HT-29 (cell line): ENCODE measurements at places on chromosomes 12 and 14. TPM values are rescaled to one million over a fixed set of nuclear protein-coding genes. Genes with fewer than 3 reads are reported as not detected.

GRCh38 chr14:72560889-72561493 lies 332.9 kb downstream of the DPF3 start:
- no peak for DNase-seq

Gene DACT1
- total RNA-seq = not detected in 2 replicates

DNA sequence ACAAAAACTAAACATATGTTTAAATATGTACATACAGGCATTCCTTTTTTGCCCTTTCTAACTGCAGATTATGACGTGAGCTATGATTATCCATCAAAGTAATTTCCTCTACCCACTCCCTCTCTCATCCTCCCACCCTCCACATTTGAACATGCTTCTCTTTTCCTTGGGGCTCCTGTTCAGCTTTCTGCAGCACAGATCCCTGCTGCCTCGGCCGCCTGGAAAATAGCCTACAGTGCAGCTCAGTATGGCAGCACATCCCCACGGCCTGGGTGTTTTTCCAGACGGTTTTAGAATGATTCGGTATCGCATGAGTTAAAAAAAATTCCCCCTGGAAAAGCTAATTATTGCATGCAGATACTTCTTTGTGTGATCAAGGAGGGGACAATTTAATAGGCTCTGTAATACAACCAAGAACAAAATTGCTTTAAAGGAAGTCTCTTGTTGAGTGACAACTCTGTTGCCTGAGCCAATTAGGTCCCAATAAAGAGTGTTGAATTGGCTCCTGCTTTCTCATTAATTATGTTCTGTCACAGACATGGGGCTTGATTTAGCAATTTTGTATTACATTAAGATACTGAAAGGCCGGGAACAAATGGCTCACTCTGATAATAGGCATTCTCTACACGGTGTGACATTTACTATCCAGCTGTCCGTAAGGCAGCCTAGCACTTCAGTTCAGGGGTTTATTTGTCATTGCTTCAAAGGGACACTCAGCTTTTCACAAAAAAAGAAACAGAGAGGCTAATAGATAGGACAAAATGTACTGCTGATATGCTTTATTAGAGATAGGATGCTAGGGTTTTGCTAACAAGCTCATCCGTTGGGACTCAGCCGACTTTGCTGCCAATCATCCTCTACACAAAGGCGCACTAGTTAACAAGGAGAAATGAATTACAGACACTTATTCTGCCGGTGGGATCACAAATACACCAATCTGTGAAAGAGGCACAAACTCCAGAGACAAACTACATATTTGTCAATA lies 285.8 kb upstream of the G2E3 start:
- no peak for DNase-seq

DNA sequence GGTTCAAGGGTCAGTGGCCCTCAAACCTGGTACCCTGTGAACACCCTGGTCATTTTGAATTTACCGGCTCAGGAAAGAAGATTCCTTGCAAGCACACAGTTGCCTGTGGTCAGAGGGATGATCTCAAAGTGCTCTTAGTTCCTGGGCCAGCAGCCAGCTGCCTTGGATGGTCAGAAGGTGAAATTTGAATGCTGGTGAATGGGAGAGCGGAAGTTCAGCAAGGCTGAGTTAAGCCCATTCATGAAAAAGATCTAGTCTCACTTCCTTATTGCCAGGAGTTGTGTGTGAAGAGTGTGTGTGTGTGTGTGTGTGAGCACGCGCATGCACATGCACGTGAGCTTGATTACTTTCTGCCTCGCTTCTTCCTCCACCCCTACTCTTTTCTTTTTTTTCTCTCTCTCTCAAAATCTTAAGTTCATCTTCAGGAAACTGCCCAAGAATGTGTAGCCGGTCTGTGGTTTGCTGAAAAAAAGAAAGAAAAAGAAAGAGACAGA lies 155.5 kb upstream of the CCND2 start:
- no peak for DNase-seq

Gene GALNT16
- not detected in 2 replicates for total RNA-seq

Gene KLHL33
- total RNA-seq = not detected in 2 replicates

Gene MYF5
- total RNA-seq = not detected in 2 replicates

Gene PELI2
- 3.1 and 3.8 TPM in 2 replicates for total RNA-seq

DNA sequence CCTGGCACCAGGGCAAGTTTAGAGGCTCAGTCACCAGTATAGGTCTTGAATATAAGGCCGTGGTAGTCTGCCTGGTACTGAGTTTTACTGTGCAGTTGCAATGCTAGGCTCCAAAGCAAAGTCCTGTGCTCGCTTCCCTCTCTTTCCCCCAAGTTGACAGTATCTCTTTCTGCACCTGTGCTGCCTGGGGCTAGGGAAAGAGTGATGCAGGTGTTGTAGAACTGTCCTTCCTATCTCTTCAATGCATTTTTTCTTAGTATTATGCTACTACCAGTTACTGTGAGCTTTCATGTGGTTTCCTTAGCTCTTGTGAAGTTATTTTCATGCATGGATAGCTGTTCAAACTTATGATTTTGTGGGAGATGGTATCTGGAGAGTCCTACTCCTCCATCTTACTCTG lies 359.2 kb downstream of the SYT1 start:
- DNase-seq = no peak
